ENCODE measurements at places on chromosomes 16 and 17.
A peak's percentile ranks its signal among the peaks of the same experiment; 100 is the strongest.

DNA sequence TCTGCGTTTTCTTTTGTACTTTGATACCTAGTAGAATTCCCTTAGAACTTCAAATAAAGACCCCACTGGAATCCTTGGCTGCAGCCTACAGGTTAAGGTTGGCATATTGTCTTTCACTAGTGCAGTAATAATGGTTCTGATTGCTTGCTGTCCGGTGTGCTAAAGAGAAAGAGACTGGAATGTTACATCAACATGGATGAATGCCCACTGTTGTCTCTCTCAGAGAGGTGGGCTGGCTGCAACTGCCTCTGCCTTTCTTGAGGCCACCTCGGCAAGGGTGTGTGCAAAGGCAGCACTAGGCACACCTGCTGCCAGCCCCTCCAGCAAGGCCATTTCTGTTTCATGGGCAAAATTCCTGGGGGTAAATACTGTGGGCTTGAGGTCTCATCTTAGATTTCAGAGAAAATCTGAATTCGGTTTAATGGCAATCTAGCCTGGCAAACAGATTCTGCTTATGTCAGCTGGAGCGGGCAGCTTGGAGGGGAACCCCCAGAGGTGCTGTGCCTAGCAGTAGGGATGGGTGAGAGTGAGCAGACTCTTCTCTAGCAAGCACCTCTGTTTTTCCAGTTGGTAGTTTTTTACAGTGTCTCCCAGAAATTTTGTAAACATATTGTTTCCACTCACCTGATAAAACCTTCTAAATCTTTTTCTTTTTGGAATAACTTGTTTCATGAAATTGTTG lies 54.0 kb downstream of the MRTFB start:
- no peak for DNase-seq

- DNase-seq, result no peak
These were observed 131.8 kb downstream of the STX8 start for GRCh38 chr17:9443811-9444210.

DNA sequence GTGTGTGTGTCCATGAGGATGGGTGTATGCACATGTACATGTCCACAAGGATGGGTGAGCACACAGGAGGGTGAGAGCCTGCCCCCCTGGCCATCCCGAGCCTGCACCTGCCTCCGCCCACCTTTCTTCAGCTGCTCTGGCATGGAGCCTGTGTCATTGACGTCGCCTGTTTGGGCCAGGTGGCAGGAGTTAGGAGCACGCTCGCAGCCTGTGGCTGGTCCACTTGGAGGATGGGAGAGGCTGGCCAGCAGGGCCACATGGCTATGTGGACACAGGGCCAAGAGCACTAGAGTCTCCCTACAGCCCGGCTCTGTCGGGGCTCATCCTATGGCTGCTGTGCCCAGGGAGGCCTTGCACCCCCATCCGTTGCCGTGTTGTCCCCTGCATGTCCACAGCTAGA lies 21.4 kb downstream of the BAHCC1 start:
- no peak for DNase-seq

- DNase-seq, result peak; percentile 15
These were observed 777.3 kb upstream of the EEF2KMT start for GRCh38 chr16:5874899-5875298.

- no peak for DNase-seq
These were observed 24.2 kb downstream of the B9D1 start for GRCh38 chr17:19338031-19338990.

DNA sequence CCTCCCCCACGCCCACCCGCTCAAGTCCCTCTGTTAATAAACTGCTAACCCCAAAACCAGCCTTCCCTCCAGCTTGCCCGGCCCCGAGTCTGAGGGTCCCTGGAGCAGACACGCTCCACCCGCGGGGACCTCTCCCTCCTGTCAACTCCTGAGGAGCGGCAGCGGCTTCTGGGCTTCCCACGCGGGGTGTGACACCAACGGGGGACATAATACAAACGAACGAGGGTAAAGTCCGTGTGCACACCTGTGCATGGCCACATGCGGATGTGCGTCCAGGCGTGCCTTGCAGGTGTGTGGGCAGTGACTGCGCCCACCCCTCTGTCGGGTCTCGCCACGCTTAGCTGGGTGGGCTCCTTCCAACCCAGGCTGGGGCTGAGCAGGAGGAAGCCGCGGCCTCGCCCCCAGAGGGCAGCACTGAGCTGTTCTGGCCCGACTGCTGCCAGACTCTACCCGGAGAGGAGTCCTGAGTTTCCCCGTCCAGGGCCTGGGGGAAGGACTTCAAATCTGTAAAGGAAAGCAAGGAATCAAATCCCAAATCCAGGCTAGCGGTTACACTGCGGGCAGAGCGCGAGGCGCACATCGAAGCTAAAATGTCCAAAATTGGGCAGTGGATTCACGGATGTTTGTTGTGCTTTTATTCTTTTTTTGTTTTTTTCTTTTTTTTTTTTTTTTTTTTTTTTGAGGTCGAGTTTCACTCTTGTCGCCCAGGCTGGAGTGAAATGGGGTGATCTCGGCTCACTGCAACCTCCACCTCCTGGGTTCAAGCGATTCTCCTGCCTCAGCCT lies 24.2 kb upstream of the KRT17 start:
- peak; percentile 57 for DNase-seq

DNA sequence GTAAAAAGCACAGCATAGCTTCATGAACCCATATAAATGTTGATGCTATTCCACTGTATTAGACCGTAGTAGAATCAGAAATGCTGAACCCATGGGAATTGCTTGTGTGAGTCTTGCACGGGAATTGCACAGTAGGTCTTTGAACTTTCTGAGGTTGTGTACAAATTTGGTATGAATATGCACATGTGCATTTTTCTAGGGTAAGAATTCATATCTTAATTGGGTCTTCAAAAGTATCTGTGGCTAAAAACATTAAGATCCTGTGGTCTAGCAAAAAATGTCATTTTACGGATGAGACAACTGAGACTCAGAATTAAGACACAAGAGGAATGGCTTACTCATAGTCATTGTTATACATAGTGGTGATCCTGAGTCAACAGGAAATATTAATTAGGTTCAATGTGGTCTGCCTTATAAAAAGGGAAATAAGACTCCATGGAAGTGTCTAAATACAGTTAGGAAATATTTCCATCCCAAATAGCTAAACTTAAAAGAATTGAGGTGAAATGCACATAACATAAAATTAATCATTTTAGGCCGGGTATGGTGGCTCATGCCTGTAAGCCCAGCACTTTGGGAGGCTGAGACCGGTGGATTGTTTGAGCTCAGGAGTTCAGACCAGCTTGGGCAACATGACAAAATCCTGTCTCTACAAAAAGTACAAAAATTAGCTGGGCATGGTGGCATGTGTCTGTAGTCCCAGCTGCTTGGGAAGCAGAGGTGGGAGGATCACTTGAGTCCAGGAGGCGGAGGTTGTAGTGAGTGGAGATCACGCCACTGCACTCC lies 22.8 kb downstream of the TAOK1 start:
- no peak for DNase-seq

DNA sequence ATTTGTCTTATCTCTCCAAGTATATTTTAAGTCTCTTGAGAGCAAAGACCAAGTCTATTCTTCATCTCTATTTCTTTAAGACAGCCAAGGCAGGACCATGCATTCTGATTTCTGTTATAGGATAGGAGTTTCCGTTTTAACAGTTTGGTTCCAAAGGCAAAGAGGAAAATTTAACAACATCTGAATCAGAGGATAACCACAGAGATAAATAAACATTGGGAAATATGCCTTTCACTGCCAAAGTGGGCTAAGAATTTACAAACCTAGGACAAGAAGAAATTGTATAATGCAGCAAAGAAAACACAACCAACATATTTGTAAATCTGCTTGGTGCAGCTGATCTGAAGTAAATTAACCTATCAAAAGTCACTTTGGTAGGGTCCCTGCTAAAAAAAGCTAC lies 37.7 kb downstream of the USP32 start:
- DNase-seq, result no peak

GRCh38 chr17:46922487-46922803 lies 515 bp upstream of the GOSR2 start:
- DNase-seq, result no peak

DNA sequence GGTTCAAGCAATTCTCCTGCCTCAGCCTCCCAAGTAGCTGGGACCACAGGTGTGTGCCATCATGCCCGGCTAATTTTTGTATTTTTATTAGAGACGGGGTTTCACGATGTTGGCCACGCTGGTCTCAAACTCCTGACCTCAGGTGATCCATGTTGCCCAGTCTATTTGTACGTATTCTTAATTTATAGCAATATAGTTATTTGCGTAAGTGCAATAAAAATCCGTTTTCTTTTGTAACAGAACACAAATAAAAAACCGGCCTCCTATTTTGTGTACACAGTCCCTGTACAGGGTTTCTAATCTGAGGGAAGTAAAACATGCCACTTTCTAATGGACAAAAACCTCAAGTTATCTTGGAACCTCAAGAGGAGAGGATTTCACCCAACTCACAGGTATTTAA lies 7.7 kb downstream of the RNPS1 start:
- DNase-seq, result no peak

DNA sequence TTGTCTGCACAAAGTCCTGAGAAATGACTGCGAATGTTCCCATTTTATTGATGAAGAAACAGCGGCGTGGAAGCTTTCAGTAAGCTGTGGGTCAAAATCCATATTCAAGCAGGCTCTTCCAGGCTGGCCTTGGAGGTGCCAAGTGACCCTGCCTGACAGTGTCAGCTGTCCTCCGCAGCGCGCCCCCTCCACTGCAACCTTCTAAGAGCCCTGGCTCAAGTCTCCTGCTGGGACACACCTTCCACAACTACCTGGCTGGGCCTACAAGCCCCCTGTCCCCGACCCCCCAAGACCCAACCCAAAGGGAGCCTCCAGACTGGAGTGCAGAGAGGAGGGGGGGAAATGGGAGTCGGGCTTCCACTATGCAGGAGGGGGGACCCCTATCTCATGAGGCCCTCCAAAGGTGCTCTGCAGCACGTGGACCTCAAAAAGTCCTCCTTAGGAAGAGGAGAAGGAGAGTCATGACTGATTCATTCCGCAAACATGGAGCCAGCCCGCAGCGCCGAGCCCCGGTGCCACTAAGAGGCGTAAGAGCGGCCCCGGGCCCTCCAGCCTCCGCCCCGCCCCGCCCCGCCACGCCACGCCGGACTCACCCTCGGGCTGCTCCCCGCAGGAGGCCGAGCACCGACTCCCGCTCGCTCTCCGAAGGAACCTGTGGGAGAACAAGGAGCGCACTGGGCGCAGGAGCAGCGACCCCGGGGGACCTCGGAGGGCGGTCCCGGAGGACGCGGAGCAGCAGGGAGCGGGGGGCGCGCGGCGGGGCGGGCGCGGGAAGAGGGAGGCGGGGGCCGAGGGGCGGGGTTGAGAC lies 574 bp downstream of the MPP3 start:
- no peak for DNase-seq

- DNase-seq, result no peak
These were observed 132.2 kb upstream of the MPHOSPH6 start for GRCh38 chr16:82302042-82302727.

- DNase-seq, result no peak
These were observed 913 bp downstream of the CDIP1 start for GRCh38 chr16:4537376-4538343.

- DNase-seq, result no peak
These were observed 179.0 kb downstream of the PMP22 start for GRCh38 chr17:15085890-15086677.

- no peak for DNase-seq
These were observed 1.8 kb downstream of the GGNBP2 start for GRCh38 chr17:36546418-36547093.

DNA sequence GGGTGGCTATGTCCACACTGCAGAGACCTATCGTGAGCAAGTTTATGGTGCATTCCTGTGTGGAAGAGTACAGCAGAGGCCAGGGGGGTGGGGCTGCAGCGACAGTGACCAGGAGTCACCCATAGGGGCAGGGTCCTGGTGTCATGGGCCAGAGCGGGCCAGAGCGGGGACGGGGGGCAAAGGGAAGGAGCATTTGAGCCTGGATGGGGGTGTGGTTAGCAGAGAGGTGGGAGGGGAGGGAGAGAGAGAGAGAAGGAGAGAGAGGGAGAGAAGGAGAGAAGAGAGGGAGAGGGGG lies 17.8 kb downstream of the JPH3 start:
- DNase-seq, result no peak

- no peak for DNase-seq
These were observed 40.9 kb downstream of the SMARCE1 start for GRCh38 chr17:40606548-40607353.

- no peak for DNase-seq
These were observed 36.7 kb downstream of the AKAP10 start for GRCh38 chr17:19940722-19941464.

DNA sequence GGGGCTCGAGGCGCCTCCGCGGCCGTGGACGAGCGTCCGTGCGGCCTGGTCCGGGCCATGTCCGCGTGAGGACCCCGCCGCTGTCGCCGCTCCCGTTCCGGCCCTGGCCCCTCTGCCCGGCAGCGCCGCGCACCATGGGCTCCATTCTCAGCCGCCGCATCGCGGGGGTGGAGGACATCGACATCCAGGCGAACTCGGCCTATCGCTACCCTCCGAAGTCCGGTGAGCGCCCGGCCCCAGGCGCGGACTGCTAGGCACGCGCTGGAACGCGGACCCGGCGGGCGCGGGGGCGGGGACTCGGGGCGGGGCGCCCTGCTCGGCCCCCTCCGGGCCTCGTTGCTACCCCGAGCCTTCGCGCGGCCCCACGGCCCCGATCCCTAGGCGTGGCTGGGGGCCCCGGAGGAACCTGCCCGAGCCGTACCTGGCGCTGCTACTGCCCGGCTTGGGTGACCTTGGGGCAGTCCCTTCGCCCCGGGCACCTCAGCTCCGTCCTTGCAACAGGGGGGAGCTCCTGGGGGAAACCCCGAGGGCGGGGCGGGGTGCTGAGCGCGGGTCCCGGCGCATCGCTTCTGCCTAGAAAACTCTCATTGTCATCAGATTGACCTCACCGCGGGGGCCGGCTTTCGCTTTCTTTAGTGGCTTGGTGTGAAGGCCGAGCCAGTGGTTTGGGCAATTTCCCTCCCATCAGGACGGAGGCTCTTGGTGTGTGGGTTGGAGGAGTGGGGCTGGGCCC lies 367 bp downstream of the MGRN1 start:
- DNase-seq, result no peak

- DNase-seq, result no peak
These were observed 101.9 kb downstream of the STX8 start for GRCh38 chr17:9473711-9474110.

DNA sequence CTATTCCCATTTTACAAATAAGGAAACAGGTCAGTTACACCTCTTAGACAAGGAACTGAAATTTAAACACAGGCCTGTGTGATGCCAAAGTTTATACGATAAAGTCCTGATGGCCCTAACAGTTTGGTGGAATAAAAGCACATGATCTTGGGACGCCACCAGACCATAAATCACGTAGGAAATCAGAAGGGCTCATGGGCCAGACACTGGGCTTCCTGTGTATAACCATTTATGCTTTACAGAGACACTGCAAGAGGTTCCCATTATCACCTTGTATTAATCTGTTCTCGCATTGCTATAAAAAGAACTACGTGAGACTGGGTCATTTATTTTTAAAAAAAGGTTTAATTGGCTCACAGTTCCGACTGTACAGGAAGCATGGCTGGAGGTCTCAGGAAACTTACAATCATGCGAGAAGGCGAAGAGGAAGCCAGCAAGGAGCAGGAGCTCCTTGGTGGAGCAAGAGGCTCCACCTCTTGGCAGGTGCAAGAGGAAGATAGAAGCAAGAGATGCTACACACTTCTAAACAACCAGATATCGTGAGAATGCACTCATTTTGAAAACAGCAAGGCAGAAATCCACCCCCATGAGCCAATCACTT lies 124.0 kb upstream of the MON1B start:
- no peak for DNase-seq

GRCh38 chr17:66839616-66840015 lies 4.7 kb downstream of the CACNG5 start:
- DNase-seq, result no peak

- DNase-seq, result no peak
These were observed 73.0 kb upstream of the DNAH17 start for GRCh38 chr17:78650093-78650715.

Data from putamen (tissue), 1 donor.